ENCODE measurements at places on chromosomes 7 and 10. TPM values are rescaled to one million over a fixed set of nuclear protein-coding genes. Genes with fewer than 3 reads are reported as not detected.

FAM3C gene
- total RNA-seq = 30.3 TPM

TNPO3 gene
- 60.0 TPM for total RNA-seq

CPXM2 gene
- 41.5 TPM for total RNA-seq

ANAPC16 gene
- total RNA-seq = 45.2 TPM

BMPER gene
- total RNA-seq = 7.4 TPM

GNAI1 gene
- total RNA-seq = 35.8 TPM

CAMK2B gene
- not detected for total RNA-seq

CPA4 gene
- total RNA-seq = 2.7 TPM

BICC1 gene
- total RNA-seq = 74.9 TPM

PRSS2 gene
- total RNA-seq = not detected

TDRD1 gene
- not detected for total RNA-seq

HOXA4 gene
- total RNA-seq = 0.47 TPM

Measured in bronchial smooth muscle cell (primary cell).